ENCODE measurements at places on chromosomes 12 and 14. TPM values are rescaled to one million over a fixed set of nuclear protein-coding genes. Genes with fewer than 3 reads are reported as not detected.

GRCh38 chr12:90099288-90099687, 390.6 kb upstream of the ATP2B1 start:
- no peak for DNase-seq

Gene ESRRB
- total RNA-seq, result 0.18 TPM

GRCh38 chr12:19988459-19988873, 379.9 kb upstream of the PDE3A start:
- DNase-seq, result no peak

Gene AQP6
- total RNA-seq, result not detected

Data from left colon (tissue), 2 donors.